ENCODE measurements at places on chromosomes 3 and 15.

DNA sequence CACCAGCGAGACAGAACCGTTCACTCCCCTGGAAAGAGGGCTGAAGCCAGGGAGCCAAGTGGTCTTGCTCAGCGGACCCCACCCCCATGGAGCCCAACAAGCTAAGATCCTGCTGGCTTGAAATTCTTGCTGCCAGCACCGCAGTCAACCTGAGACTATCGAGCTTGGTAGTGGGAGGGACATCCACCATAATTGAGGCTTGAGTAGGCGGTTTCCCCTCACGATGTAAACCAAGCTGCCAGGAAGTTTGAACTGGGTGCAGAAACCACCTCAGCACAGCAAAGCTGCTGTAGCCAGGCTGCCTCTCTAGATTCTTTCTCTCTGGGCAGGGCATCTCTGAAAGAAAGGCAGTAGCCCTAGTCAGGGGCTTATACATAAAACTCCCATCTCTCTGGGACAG, 151.0 kb downstream of the MBNL1 start:
- DNase-seq, result no peak

- no peak for DNase-seq
Measured at GRCh38 chr15:61393949-61394348, 164.8 kb upstream of the RORA start.

DNA sequence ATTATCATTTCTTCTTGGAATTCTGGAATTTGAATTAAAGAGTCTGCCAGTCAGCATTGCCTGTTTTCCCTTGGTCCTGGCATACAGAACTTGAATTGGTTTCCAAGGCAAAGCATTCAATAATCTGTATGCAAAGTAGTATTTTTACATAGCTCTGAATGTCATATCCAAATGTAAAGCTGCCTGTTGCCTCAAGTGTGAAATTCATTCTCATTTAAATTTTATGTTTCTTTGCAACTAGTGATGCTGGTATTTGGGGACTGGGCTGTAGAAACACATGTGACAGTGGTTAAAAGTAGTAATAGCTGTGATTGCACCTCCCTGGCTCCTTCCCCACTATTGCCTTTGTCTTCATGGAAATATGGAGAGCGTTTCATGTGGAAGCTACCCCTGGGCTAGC, 743.9 kb upstream of the GOLIM4 start:
- no peak for DNase-seq

- DNase-seq, result no peak
Measured at GRCh38 chr3:177427540-177427939, 230.3 kb upstream of the TBL1XR1 start.

- DNase-seq, result no peak
Measured at GRCh38 chr3:59326246-59327024, 276.6 kb upstream of the CFAP20DC start.

DNA sequence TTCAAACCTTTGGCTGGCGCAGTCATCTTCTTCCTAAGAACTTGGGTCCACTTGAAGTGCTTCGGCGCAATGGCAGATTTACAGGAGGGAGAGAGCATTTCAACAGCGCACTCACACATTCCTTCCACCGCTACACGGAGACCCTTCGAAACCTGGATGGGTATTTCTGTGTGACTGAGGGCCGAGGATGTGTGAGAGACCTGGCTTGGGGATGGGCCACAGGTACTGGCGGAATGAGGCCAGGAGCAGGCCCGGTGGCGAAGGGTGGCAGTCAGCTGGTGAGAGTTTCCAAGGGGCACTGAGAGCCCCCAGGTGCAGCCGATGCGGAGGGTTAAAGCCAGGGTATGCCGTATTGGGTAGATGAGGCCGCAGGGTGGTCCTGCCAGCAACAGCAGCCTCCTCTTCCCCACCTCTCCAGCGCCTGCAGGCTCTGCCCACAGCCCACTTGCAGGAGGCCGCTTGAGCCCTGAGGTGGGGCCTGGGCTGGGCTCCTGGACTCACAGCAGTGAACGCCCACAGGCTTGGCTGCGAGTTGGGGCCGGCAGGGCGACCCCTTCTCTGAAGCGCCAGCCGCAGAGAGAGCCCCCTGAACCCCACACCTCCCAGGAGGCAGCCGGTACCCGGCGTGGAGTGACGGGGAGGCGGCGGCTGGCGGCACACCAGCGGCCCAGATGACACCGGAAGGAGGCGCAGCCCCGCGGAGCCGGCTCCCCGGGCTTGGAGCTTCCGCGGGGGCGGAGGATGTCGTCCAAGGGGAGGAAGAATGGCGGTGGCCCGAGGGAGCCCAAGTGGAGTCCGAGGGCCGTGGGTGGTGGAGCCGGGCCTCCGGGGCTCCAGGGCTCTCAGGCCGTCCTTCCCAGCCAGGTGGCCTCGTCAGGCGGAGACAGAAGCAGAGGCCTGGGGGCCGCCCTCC, 166.5 kb downstream of the NSMCE3 start:
- DNase-seq, result no peak

- DNase-seq, result no peak
Measured at GRCh38 chr3:170689296-170689829, 103.5 kb upstream of the SLC7A14 start.

DNA sequence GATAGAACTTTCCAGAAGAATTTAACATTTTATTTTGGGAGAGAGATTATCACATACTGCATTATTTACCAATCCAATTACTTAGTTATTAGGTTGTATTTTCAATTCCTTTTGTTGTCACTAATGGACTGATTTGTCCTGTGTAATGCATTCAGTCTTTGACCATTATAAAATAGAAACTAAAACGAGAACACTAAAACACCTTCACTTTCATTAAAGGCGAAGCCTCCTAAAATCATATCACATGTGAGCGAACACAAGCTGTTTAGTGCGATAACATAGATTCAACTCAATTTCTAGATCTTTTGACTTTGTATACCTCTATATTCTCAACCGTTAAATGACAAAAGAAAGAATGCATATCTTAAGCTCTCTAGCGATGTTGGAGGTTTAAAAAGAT, 253.4 kb downstream of the VGLL3 start:
- no peak for DNase-seq

GRCh38 chr3:52453496-52454249, at the start of gene TNNC1:
Gene TNNC1 (minus strand): TSS chr3:52454041. CDS start chr3:52454015, 26 bp downstream.
- DNase-seq, result no peak

DNA sequence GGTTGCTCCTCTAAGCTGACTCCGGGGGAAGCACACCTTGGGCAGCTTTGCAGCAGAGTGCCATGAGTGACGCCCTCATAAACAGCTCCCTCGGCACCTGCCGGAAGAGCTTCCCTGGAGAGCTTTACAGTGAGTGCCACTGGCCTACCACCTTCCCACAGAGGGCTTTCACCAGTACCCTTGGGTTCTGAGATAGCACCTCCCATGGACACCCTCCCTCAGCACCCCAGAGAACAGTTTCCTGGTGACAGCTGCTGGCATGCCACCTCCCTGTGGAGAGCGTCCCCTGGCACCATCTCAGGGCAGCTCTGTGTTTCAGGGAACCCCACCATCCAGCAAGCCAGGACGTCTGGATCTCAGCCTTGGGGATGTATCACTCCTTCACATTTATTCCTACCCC, 49.1 kb downstream of the RUBCN start:
- no peak for DNase-seq
